ENCODE measurements at places on chromosomes 16 and 17. TPM values are rescaled to one million over a fixed set of nuclear protein-coding genes. Genes with fewer than 3 reads are reported as not detected.

GRCh38 chr17:11340803-11341202 lies 99.8 kb downstream of the SHISA6 start:
- no peak for DNase-seq

DNA sequence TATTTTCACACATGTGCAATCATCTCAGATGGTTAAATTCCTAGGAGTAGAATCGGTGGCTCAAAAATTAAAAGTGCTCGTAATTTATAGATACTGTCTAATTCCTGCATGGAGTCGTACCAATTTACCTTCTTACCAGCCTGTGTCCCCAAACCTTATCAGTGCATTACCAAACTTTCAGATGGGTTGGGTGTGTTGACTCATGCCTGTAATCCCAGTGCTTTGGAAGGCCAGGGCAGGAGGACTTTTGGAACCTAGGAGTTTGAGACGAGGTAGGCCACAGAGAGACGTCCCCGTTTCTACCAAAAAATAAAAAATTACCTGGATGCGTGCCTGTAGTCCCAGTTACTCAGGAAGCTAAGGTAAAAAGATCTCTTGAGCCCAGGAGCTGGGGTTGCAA lies 34.5 kb upstream of the GPRC5B start:
- no peak for DNase-seq

DNA sequence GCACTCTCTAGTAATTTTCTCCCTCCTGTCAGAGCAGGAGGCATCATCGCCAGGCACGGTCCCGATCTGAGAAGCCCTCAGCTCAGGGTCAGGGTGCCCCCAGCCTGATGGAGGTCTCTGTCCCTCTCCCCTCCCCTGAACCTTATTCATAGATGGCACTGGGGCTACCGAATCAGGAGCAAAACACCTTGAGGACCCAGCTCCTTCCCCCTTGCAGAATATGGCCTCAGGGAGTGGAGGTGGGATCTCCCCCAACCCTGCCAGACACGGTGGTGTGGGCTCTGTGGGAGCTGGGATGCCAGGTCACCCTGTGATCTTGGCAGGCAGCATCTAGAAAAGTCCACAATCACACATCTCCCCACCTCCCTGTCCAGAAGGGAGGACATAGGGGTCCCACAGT lies 2.5 kb downstream of the CPNE2 start:
- DNase-seq, result no peak

DNA sequence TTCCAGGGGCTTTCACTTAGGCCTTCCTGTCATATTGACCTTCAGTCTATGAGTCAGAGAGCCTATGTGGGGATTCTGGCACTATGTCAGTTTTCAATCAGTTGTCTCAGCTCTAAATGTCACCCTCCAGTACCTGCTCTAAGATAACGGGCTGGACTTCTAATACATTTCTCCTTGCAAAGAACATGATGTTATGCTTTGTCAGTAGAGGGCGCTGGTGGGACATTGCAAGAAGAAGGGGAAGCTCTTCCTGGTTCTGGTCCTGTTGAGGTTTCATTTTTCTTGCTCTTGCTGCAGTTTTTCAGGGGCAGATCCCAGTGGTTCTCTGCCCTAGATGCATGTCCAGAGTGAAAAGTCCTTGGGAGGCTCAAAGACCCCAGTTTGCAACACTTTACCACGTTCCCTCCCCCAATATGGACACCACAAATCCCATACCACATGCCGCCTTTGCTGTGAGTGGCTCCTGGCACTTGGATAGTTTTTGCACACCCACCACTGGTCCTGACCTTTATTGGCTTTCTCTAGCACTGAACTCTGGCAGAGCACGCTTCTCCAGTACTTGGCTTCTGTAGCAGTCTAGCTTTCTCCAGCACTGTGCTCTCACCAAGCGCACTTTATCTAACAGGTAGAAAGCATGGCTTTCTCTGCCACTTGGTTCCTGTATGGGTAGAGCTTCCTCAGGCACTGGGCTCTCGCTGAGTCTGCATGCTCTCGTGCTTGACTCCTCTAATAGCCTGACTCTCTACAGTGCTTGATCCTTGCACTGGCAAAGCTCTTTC lies 49.0 kb downstream of the BCL7C start:
- peak; percentile 87 for DNase-seq

Gene BCO1
- total RNA-seq, result 4.3 TPM

Gene MYCBPAP
- 0.30 TPM for total RNA-seq

Gene GJD3
- total RNA-seq, result 0.30 TPM
